ENCODE measurements at places on chromosomes 1 and 21.

- DNase-seq: no peak
These were observed 58.5 kb downstream of the HIVEP3 start for GRCh38 chr1:41860214-41860613.

DNA sequence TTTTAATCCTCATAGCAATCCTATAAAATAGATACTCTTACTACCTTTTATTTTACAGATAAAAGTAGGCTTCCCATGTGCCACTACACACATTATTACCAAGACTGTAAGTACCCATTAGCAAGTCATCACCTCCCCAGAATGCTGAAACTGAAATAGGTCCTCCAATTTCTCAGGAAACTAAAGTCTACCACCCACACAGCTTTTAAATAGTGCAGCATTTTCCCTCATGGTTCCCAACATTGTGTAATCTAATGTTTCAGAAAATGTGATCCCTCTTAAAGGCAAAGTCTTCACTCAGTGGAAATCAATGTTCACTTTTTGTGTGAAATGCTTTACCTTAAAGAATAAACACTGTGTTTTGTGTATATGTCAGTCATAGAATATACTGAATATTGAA is 356.5 kb downstream of the GPATCH2 start:
- no peak for DNase-seq

GRCh38 chr1:52204696-52205095 is 62.8 kb downstream of the ZFYVE9 start:
- DNase-seq: no peak

DNA sequence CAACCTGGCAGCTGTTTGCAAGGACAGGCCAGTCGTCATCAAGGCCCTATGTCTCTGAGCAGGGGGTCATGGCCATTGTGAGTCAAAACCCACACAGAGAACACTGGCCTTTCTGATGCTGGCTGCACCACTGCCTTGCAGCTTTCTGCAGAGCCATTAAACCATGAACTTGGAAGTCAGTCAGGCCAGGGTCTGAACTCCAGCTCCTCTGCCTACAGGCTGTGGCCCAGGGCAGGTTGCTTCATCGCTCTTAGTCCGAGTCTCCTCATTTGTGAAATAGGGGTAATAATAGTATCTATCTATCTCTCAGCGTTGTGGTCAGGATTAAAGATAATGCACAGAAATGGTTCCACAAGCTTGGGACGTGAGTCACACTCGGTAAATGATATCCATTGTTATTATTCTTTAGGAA is 35.8 kb upstream of the HIVEP3 start:
- no peak for DNase-seq

DNA sequence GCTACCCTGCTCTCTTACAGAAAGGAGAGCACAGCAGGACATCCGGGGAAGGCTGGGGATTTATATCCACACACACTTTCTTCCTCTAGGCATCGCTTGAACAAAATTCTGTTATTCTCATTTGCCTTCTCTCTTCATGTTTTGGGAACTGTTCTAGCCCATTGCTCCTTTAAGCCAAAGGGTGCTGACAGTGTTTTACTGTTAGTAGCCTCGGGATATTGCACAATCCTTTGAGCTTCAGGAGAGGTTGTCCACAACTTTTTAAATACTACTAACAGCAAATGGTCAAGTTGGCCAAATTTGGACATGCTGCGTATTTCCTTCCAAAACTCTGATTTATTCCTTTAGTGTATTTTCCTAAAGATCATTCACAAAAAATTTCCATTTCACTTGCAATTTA is 579.2 kb upstream of the RGS18 start:
- DNase-seq: no peak

DNA sequence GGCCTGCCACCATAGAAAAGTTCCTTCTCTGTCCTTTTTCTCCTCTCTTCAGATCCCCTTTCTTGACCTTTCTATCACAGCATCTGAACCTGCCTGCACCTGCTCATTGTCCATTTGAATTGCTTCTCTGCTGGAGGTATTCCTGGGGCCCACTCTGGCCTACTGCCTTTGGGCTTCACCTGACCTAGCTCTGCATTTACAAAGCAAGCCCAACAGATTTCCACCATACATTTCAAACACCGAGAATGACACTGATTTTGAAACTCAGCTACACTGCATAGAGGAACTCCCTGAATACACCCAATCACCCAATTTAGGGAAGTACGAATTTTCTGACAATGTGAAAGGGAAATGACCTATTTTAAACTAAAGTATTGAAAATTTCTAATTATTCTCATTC is 284.5 kb upstream of the USP25 start:
- no peak for DNase-seq

DNA sequence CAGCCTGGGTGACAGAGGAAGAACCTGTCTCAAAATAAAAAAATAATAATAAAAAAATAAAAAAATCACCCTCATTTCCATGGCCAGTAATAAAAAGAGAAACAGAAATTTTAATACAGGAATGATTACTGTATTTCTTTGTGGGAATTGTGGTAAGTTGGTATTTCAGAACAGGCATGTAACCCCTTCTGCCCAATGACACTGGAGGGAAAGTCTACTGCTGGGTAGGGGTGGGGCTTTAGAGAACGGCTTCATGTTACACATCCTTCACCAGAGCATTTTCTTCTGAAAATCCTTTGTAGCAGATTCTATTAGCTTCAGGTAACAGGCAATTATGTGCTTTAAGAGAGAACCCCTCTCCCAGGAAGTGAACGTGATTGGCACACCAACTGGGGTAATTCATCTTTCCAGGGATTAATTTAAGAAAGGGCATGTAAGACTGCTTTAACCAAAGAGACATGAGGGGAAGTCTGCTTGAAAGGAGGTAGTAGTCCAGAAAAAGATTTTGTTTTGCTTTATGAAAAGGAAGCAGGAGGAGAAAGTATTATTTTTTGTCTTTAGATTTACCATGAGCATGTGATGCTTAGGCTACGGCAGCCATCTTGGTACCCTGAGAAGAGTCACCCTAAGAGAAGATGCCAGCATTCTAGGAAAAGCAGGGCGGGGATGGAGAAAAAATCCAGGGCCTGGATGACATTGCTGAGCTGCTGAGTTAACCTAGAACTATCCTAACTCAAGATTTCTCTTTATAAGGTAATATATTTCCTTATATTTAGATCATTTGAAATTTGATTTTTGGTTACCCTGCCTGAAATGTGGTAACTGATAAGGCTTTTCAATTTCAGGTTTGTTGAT is 57.7 kb upstream of the DPT start:
- no peak for DNase-seq

GRCh38 chr1:198919667-198920398 is 281.0 kb downstream of the PTPRC start:
- DNase-seq: no peak

DNA sequence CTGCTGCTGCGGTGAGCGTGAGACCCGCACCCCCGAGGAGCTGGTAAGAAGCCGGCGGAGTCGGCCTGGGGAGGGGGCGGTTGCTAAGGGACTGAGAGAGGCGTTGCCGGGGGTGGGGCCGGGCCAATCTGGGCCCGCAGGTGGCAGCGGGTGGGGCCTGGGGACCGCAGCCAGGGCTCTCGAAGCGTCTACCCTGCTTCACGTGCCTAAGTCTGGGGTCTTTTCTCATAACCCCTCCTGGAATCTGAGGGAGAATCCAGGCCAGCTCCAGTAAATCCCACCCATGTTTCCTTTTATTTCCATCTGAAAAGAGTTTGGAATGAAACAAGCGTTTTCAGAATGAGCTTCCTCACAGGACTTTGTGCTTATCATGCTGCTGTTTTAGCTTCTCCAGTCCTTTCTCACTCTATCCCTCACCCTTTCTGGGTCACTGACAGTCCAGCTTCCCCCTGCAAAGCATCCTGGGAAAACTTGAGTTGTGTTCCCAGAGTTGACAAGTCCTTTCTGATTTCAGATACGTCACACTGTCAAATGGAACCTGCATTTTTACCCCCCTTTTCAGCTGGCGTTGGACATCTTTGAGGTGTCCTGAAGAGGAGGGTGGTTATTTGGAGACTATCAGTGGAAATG is 431 bp downstream of the CLCN6 start:
- no peak for DNase-seq

DNA sequence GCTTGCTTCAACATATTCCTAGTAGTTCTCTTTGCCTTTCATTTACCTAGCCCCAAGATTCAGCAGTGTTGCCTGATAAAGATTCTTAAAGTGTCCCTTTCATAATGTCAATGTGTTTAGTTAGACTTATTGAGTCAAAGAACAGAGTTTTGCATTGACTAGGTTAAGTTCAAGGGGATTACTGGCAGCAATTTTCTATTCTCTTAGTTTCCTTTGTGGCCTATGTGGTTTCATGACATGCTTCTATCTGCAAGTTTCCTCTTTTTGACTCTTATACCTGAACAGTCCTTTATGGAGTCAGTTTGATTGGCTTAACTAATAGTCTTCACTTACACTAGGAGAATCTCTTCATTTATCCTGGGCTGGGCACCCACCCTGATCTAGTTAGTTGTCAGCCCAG is 151.3 kb downstream of the ADGRL4 start:
- no peak for DNase-seq

DNA sequence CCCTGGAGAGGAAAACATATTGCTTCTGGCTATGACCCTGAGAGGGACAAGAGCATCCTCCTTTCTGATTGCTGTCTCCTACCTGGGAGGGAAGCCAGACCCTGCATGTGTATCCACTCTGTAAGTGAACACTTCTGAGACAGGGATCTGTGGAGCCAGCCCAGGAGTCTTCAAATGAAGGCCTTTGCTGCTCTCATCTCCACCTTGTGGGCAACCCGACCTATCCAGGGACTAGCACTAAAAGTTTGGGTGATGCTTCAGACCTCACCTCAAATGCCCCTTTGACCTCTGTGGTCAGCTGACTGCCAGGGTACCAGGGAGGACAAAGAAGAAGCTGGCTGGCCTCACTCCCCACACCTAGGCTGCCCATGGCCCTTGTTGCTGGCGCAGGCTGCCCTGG is 64.7 kb downstream of the KCND3 start:
- no peak for DNase-seq

DNA sequence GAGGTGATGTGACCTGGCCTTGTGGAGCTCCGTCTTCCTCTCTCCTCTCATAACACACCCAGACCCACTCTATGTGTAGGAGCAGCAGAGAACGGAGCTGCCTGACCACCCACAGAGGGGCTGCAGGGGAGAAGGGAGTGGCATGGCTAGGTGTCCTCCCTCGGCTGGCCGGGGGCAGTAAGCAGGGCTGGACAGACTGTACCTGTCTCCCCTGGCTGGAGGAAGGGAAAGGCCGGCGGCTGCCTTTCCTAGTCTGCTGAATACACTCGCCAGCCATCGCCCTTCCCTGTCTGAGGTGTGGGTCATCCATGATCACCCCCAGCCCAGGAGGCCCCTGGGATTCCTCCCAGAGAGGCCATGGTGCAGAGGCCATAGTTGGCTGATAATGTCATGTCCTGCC is 187.2 kb upstream of the AJAP1 start:
- no peak for DNase-seq

GRCh38 chr1:58907398-58907797 is 123.6 kb upstream of the JUN start:
- DNase-seq: no peak

- no peak for DNase-seq
These were observed 34.5 kb downstream of the MAN1C1 start for GRCh38 chr1:25651036-25651640.

DNA sequence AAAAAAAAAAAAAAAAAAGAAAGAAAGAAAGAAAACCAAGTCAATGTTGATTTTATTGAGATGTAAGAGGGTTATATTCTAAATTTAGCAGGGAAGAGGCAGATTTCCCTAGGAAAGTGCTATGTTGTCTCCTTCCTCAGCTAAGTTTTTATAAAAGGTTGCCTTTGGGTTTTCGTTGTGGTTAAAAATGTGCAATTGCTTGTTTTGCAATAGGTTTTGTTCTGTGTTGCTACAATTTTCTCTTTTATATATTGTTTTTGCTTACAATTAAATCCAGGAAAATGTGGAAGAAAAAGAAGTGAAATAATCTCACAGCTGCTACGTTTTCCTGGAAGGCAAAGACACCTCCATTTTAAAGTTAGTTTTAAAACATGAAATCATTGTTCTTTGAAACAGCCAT is 136.7 kb upstream of the C1orf105 start:
- no peak for DNase-seq

GRCh38 chr1:234408757-234409156 is 35.5 kb downstream of the COA6 start:
- DNase-seq: no peak

GRCh38 chr1:152052606-152053005 is 15.8 kb upstream of the S100A11 start:
- DNase-seq: peak; percentile 92

- DNase-seq: no peak
These were observed 35.1 kb downstream of the FRRS1 start for GRCh38 chr1:99731384-99731783.

GRCh38 chr1:151255381-151255780 is 847 bp downstream of the PSMD4 start:
- DNase-seq: peak; percentile 8

DNA sequence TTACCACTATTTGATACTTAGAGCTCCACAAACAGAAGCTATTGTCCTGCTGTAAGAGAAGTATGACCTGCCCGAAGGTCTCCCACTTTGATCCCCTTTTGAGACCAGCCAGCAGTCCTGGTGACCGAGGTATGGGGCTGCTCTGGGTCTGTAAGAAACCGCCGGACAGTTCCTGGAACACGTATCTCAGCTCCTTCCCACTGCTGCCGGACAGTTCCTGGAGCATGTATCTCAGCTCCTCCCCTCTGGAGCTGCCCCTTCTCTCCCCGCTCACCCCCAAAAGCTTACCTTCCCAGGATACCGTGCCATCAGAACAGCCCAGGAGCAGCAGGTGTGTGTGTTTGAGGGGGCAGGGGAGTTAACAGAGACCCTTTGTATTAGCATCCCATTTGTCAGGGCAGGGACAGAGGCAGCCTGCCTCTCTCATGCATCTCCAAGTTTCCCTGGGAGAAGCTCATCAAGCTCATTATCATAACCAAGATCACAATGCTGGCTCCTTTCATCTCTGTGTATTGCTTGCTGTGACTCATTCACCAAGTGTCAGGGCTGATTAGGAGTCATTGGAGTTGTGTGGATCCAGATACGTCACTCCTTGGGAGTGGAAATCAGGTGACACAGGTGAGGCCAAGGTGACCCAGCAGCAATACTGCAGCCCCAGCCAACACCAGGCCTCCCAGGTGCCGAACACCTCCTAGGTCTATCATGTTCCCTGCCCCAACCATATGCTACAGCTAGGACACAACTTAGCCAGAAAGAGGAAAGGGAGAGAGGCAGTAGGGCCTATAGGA is 25.3 kb downstream of the OPTC start:
- no peak for DNase-seq

GRCh38 chr1:232046451-232047306 is 420.1 kb downstream of the DISC1 start:
- DNase-seq: no peak

DNA sequence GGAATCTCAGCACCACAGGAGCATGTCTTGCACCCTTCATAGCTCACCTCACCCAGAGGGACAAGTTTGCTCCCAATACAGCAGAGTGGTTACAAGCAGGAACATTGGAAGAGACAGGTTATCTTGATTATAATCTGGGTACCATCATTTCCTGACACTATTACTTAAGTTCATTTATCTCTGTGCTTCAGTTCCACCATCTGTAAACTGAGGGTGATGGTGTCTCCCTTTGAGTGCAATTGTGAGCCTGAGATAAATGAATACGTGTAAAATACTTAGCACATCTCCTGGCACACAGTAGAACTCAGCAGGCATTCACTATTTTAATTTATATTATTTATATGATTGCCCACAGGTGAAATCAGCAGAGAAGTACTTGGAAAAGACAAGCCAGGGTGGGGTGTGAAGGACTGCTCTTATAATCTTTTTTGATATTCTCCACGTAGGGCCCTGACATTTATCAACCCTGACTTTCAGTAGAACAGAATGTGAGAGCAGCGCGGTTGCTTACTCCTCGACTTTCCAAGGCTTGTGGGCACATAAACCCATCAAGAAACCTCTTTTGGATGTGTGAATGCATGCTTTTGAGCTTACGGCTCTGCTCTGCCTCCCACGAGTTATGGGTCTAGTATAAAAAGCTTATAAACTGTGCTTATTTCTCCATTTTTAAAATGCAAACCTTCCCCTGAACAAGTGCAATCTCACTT is 34.9 kb downstream of the DUSP10 start:
- no peak for DNase-seq

Measured in neural progenitor cell (in vitro differentiated cells).